ENCODE measurements at places on chromosomes 11 and 22.

DNA sequence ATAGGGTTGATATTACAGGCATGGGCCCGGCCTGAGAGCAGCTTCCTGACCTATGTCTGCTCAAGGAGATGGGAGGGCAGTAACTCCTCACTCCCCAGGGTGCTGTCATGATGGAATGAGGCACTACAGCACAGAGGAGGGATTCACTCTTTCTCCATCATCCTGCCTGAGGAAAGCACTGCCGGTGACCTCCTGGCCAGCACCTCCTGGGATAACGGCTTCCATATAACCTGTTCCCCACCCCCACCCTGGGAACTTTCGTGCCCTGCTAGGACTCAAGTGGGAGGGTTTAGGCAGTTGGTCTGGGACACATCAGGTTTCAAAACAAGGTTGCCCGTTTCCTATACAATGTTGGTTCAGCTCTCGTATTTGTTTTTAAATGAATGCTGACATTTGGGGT lies 42.7 kb upstream of the MN1 start:
- DNase-seq = no peak

- no peak for DNase-seq
These were observed 614.5 kb downstream of the ETS1 start for GRCh38 chr11:127972816-127973215.

DNA sequence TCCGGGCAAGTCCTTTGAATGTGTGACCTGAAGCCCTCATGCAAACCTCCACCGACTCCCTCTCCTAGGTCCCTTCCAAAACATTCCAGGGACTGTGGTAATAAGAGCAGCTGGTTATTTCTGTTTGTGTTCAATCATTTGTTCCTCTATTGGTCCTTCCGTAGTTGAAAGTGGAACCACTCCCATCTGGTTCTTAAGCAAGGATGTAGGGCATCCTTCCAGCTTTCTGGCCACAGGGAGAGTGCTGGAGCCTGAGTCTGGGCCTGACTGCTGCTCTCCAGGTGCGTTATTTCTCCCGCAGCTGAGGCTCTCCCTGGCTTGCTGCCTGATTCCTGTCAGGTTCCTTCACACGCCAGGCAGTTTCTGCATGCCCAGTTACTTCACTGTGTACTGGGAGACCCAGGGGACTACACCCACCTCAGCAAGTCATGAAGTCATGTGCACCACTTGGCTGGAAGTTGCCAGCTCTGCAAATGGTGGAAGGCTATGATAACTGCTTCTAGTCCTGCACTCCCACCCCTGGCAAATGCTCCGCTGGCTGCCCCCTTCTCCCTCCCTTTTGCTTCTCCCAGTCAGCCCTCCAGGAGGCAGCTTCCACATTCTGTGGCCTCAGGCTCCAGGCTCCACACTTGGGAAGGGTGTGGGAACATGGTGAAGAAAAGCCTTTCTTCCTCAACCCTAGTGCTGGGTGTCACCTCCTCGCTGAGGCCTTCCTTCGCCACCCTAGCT lies 4.0 kb upstream of the ALX4 start:
- no peak for DNase-seq

DNA sequence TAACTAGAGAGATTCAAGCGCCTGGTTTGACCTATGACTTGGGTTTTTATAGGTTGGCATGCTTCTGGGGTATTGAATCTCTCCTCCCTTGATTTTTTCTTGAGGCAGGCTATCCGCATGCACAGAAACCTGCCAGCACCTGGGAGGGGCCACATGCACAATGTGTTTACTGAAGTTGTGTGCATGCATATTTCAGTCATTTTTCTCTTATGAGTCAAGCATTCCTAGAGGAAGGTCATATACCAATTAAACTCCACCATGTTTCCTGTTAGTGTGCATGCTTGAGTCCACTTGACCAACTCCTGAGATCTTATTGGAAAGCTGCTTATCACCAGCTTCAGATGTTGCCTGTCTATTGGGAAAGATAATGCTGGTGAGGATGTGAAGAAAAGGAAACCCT lies 1718.4 kb downstream of the LRRC4C start:
- DNase-seq = no peak

- peak; percentile 90 for DNase-seq
These were observed 14.4 kb upstream of the PAMR1 start for GRCh38 chr11:35539781-35540281.

- no peak for DNase-seq
These were observed 13.3 kb downstream of the SMPD1 start for GRCh38 chr11:6403539-6403938.

GRCh38 chr11:125078016-125078415 lies 14.9 kb downstream of the SLC37A2 start:
- no peak for DNase-seq

DNA sequence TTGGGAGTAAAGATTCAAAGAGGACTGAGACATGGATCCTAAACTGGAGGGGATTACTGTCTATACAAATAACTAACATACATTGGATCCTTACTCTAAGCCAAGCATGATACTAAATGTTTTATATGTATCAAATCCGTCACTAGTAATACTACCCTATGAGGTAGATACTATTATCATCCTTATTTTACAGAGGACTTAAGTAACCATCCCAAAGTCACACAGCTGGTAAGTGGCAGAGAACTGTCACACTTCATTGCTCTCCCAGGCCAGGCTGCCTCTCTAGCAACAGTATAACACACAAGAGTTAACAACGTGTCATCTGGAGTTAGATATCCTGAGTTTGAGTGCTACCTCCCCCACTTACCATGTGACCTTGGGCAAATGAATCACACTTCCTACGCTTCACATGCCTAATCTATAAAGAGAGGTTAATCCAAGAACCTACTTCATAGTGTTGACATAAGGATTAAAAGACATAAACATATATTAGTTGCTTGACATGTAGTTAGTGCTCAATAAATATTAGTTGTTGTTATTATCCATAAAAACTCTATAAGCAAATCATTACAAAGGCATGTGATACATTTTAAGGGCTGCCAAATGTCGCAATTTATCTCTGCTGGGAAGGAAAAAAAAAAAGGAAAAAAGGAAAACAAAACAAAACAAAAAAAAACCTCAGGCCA lies 33.8 kb upstream of the SPON1 start:
- peak; percentile 53 for DNase-seq

DNA sequence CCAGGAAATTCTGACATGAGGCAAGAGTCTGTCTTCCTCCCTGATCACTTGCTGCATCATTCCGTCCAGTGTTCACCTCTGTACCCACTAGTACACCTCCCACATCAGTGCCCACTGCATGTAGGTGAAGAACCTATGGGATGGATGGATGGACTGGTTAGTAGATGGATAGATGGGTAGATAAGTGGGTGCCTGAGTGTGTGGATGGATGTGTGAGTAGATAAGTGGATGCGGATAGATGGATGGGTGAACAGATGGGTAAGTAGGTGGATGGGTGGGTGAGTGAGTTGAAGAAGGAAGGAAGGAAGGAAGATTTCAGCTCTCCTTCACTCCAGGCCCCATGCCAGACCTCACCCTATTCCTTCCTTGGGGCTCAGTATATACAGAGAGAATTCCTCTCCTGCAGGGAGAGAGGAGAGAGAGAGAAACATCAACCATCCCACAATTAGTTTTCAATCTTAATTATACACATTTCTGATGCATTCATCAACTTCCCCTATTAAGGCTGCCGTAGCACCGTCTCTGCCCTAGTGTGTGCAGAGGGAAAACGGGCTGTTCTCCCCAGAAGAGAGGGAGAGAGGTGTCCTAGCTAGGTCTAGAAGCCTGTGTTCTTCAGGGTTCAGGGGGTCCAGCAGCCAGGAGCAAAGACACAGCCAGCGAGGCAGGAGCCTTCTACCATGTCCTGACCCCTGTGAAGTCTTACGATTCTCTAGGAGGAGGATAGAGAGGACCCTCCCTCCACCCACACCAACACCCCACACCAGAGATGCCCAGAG lies 125.3 kb downstream of the BUD13 start:
- no peak for DNase-seq

DNA sequence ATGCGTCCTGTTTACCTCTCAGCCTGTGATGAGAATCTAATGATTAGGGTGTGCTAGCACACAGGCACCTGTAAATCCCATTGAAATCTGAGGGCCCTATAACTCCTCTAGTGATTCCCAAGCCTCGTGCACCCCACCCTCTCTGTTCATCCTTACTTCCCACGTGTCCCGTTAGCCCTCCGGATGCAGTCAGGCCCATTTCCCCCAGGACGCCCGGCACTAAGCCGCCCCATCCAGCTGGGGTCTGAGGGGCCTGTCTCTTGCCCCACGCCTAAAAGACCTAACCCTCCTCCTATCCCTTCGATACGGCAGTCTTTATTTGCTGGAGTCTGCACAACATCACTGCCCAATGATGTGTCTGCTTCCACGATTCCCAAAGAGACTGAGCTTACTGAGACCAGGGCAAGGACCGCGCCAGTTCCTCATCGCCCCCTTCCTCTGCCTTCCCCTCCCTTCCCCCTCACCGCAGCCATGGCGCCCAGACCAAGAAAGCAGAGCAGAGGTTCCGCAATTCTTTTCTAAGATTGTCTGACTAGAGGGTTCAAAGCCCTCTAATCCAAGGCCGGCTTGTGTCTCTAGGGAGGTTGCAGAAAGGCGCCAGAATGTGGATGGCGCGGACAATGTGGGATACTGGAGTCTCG lies 1.1 kb upstream of the FADS2 start:
- no peak for DNase-seq

DNA sequence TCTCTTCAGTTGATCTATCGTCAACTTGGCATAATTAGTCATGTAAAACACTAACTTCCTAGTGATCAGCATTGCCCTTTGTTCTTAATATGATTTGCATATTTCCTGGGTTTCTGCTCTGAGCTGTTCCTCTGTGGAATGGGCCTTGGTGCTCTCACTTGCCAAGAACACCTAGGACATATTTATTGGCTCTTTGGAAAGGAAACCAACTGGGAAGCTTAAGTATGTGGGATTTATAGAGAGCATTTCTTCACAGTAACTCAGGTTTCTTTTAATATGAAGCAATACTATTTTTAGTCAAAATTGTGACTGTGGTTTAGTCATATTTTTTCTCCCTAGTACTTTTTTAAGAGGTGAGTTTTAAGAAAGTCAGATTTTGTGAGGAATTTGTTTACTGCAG lies 28.8 kb downstream of the FAT3 start:
- DNase-seq = no peak

DNA sequence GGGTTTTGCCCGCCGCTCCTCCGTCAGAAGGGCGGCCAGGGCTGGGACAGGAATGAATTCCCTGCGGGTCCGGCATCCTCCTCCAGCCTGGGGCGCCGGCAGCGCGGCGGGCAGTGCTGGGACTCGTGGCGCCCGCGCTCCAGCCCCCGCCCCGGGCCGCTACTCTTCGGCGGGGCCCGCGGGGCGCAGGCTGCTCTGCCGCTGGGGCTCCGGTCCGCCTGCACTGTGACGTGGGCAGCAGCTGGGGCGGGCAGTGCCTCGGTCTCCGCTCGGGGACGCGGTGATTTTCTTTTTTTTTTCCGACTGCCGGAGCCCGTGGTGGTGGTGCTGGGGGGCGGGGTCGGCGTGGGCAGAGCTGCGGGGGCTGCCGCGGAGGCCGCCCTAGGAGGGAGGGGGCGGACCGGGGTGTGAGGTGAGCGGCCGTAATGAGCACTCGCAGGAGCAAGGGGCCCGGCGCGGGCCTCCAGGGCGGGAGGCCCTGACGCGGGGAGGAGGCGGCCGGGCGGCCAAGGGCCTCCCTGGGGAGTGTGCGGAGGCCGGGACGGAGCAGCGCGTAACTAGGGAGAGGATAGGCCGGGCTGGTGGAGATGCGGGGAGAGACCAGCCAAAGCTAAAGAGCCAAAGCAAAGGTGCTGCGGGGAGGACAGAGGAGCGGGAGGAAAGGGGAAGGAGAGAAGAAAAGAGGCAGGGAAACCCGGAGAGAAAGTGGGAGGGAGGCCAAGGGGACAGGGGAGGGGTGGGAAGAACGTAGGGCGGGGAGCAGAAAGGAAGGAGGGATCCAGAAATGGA lies 73.3 kb upstream of the ZBED5 start:
- DNase-seq = peak; percentile 44

DNA sequence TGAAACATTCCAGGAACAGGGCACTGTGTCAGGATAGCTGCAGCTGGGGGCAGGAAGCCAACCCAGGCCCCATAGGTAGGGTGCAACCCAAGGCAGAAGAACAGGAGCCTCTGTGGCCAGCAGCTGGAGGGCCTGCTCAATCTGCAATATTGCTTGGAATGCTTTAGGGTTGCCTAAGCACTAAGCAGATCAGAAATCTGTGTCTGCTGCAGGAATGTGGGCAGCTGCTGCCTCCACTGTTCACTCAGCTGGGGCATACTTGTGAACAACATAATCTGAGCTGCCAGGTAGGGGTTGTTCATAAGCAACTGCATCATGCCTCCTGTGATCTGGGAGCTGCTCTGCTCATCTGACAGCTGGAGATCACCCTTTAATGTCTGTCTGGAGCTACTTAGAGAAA lies 1.7 kb downstream of the UBQLNL start:
- no peak for DNase-seq

- DNase-seq = no peak
These were observed 24.8 kb upstream of the SWAP70 start for GRCh38 chr11:9639099-9639498.

- no peak for DNase-seq
These were observed 93.3 kb downstream of the ABTB2 start for GRCh38 chr11:34264303-34265110.

GRCh38 chr22:31840585-31840984 lies 86.8 kb downstream of the DEPDC5 start:
- DNase-seq = no peak

- DNase-seq = no peak
These were observed 2.0 kb downstream of the HSCB start for GRCh38 chr22:28743852-28744251.

DNA sequence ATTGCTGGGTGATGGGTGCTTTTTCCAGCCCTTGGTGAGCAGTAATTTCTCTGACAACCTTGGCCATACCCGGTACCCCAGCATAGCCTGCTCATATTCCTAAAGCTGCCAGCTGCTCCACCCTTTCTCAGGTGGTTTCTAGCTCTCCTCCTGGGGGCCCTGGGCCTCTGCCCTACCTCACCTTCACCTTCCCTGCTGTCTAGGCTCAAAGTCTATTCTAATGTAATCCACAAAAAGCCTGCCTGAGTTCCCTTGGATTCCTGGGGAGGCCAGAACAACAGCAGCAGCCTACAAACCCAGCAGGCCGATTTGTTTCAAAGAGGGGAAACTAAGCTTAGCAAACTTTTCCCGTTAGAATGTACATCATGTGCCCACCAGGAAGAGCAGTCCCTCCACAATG lies 117.6 kb downstream of the DSCAML1 start:
- no peak for DNase-seq

GRCh38 chr11:69923641-69924307 lies 104.6 kb upstream of the FGF3 start:
- DNase-seq = no peak
